ENCODE measurements at places on chromosomes 6 and 20.

DNA sequence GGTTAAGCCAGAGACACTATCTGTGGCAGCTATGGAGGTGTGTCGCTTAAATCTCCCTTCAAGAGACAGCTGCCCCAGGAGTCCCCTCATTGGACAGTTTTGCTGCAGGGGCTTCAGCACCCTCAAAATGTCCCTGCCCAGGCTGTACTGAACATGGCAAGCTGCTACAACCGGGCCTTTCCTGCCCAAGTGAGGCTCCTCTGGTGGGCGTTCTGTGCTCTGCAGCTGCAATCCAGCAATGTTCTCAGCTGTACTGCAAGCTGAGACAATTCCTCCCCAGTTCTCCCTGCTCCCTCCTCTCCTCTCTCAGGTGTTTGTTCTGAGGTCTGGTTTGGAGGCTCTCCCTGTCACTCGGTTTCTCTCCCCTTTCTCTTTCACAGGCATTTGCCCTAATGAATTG is 190.8 kb upstream of the LAMP5 start:
- DNase-seq = no peak

- DNase-seq = no peak
Observed at GRCh38 chr6:11322252-11322885, 89.9 kb upstream of the NEDD9 start.

- no peak for DNase-seq
Observed at GRCh38 chr6:101445527-101445926, 52.0 kb downstream of the GRIK2 start.

GRCh38 chr20:32886652-32887051 is 27.9 kb downstream of the EFCAB8 start:
- no peak for DNase-seq

DNA sequence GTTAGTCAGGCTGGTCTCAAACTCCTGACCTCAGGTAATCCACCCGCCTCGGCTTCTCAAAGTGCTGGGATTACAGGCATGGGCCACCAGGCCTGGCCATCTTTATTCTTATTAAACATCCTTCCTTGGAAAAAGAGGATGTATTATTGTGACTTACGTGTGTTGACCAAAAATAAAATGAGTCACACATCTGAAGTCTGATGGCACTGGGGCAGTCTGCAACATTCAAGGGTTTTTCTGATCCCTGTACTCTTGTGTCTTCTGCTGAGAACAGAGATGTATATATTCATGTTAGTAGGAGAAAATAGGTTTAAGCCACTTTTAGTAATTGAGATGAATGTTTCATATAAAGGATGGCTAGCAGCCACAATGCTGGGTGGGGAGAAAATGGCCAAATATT is 129.9 kb upstream of the RIPOR2 start:
- no peak for DNase-seq

DNA sequence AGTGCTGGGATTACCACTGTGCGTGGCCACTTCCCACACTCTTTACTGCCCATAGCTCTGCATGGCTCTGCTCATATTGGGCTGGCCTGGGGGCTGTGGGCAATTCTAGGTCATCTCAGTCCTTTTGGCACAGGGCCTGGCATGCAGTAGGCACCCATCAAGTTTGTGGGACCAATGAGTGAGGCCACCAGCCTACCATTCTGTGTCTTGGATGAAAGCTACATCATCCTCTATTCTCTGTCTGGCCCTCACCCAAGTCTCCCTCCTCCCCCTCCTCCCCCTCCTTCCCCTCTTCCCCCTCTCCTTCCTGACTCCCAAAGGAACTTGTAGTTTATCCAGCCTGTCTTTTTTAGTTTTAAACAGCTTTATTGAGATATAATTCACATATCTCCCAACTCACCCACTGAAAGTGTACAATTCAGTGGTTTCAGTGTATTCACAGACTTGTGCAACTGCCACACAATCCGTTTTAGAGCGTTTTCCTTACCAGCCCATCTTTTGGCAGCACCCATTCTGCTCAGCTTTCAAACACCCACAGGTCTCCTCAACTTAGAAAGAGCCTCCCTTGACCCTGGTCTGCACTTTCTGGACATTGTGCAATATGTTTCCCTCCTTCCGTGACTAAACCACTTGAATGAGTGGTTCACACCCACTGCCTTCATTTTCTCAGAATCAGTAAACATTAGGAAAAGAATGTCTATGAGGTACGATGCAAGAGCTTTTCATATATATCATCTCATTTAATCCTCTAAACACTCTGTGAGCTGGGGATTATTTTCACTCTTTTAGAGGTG is 21.5 kb upstream of the MRPS18A start:
- no peak for DNase-seq

DNA sequence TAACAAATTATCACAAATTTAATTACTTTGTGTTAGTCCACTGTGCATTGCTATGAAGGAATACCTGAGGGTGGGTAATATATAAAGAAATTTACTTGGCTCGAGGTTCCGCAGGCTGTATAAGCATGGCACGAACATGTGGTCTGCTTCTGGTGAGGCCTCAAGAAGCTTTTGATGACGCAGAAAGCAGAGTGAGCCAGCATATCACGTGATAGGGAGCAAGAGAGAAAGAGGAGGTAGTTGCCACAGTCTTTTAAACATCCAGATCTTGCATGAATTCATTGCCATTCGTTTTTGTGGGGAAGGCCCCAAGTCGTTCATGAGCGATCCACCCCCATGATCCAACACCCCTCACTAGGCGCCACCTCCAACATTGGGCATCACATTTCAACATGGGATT is 733.7 kb downstream of the GRIK2 start:
- no peak for DNase-seq

DNA sequence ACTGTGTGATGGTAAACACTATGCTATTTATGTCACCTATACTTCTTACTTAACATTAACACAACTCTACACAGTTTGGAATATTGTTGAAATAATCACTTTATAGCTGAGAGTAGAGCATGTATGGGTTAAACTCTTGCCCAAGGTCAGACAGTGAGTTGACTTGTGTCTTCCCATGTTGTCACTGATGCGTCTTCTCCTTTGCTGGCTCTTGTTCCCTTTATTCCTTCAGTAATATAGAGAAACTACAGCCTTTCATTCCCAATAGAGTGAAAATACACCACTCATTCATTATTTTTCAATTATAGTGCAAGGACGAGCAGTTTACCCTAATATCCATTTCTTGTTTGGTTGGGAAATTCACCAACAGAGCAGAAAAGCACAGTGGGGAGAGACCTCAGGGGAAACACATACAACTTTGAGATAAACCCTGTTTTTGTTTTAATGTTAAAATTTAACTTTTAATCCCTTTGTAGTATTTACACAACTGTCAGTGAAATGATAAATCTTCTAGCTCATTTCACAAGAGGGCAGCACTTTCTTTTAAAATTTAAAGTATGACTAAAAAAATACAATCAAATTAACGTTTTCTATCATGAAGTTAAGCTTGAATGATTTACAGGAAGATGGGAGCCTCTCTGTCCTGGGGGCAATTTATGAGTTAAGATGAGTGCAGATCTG is 363.0 kb downstream of the UTRN start:
- DNase-seq = no peak

DNA sequence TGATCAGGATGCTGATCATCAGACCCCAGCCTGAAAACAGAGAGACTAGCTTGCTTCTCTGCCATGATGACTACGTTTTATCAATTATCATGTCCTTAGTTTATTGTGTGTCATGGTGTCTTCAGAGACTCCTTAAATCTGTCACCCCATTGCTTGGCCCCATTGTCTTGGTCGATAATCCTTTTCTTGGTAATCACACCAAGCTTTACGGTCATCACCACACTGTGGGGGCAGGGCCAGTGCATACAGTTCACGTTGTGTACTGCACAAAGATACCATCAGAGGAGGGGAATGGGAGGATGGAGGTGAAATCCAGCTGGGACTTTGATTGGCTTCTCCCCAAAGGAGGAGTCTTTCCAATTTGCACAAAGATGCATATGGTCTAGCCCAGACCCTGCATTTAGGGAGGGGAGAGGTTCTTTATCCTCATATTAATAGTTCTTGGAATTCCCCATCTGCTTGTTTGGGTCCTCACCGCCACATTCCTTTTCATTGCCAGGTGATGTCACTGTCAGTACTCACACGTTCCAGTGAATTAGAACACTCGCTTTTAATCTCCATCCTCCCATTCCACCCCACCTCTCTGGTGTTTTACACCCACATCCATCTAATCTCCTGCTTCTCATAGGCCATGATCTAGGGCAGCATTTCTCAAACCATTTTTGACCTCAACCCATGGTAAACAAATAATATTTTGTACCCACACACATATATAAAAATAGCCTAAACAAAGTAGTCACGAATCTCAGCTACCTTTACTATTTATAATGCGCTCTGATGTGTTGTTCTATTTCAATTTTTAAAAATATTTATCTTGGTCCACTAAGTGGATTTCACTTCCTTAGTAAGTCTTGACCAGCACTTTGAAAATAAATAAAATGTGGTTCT is 5.7 kb downstream of the ETV7 start:
- DNase-seq = no peak

Measured in effector memory CD4-positive, alpha-beta T cell (primary cell).